ENCODE measurements at places on chromosomes 6 and 20. TPM values are rescaled to one million over a fixed set of nuclear protein-coding genes. Genes with fewer than 3 reads are reported as not detected.

ESR1 gene
- polyA plus RNA-seq: 0.05 TPM

BCAS1 gene
- polyA plus RNA-seq: 9.0 TPM

NHLRC1 gene
- 0.79 TPM for polyA plus RNA-seq

LAMA2 gene
- polyA plus RNA-seq: 0.67 TPM

RSPH9 gene
- 0.16 TPM for polyA plus RNA-seq

Measured in esophagus (tissue), 2 donors.